ENCODE measurements at places on chromosomes 6 and 20.
A peak's percentile ranks its signal among the peaks of the same experiment; 100 is the strongest.

- no peak for DNase-seq
Measured at GRCh38 chr20:48126227-48126740, 341.0 kb upstream of the SULF2 start.

DNA sequence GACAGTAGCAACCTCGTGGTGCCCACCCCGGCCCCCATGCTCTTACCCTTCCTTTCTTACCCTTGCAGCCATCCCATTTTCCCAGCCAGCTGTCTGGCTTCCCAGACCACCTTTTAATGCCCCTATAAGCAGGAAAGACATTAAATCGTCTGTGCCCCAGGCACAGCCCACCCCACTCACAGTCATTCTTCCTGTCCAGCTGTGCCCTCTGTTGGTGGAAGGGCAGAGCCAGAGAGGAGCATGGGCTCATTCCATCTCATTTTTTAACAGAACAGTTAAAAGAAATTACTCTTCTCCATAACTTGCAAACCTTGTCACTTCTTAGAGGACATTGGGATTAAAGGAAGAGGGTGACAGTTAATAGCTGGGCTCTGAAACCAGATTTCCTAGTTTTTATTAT lies 240.5 kb downstream of the NRN1 start:
- DNase-seq: no peak

DNA sequence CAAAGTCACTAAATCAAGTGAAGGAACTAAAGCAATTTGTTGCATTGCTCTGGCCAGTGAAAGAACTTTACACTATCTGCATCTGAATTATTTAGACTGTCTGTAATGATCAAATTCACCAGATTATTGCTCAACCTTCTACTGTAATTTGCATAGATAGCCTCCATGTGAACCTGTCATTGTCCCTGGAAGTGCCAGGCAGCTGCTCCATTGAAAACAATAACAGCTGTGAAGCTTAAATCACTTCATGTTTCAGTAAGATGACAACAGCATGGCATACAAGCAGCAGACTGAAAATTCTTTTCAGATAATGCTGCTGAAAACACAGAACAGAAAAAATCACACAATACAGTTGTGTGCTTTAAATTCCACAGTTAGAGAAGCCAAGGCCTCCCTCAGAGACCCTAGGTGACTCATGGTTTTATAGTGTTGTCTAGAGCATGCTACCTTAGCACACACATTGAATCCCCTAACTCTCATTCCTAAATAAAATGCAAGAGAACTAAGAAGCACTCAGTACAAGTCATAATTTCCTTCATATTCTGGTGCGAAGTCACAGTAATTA lies 248.9 kb downstream of the TPBG start:
- DNase-seq: no peak

DNA sequence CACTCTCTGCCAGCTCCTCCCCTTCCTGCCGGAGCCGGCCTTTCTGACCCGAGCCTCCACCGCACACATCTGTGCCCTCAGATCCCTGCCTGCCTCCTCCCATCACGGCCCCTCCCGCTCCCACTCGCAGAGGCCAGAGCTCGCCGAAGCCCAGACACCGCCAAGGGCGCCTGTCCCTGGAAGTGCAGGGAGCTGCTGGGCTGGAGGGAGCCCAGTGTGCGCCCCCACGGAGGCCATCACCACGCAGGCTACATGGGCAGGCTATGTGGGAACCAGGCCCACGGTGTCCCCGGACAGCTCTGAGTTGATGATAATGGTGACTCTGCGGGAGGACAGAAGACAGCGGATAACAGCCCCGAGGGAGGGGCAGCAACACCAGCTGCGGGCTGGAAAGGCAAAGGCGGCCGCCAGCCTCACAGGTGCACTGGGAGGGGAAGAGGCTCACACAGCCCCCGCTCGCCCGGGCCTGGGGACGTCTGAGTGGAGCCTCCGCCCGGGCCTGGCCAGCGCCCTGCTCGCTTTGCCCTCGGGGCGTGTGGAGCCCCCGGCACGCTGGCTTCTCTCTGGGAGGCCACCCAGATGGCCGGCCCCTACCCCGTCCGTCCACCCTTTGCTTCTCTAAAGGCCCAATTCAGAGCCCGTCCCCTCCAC lies 154.9 kb downstream of the DLL1 start:
- DNase-seq: no peak

DNA sequence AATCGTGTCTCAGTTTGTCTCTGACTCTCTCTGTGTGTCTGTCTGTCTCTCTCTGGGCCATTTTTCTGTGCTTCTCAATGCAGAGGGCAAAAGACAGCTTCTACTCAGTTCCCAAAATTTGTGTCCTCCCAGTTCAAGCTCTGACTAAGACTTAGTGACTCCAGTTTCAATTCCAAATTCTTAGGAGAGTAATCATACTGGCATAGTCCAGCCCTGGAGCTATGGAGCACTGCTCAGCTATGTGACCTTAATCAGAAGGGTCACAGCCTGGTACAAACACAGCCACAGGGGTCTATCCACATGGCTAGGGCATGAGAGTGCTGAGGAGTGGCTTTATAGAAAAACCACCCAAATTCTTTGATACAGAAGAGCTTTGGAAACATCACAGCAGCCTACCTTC lies 91.9 kb downstream of the FOXF2 start:
- DNase-seq: peak; percentile 83
